ENCODE measurements at places on chromosomes 3 and 15.

DNA sequence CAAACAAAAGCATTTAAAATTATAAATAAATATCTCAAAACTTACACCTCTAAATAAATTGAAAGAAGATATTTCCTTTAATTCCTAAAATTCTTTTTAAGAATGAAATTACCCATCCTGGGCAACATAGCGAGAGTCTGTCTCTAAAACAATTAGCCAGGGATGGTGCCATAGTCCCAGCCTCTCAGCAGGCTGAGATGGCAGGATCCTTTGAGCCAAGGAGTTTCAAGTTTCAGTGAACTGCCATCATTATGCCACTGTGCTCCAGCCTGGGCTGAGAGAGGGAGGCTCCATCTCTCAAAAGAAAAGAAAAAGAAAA lies 25.4 kb downstream of the AADAC start:
- DNase-seq, result no peak

DNA sequence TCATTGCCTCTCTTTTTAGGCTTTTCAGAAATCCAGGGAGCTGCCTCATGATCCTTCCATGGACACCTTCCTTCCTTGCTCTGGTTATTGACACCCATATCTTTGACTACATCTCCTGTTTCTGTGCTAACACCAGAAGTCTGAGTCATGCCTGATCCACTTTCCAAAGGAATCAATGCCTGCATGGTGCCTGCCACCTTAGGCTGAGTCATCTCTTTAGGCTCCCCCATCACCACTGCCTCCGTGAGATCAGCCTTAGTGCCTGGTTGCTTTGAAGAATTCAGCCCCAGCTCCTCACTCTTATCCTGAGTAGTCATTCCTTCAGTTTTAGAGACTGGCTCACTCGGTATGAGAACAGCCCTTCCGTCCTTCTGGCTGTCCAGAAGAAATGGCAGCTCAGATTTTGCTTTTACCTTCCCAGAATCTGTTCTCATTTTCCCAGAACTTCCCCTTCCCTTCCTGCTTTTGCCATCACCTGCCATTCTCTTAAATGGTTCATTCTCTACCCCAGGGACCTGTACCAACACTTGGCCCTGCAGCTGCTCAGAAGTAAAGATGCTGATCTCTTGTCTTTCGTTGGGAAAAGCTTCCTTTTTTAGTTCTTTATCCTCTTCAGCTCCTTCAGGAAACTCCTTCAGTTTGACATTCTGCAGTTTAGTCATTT lies 105.3 kb downstream of the MAP4 start:
- DNase-seq, result no peak

GRCh38 chr3:16828815-16829214 lies 55.9 kb upstream of the PLCL2 start:
- DNase-seq, result no peak

DNA sequence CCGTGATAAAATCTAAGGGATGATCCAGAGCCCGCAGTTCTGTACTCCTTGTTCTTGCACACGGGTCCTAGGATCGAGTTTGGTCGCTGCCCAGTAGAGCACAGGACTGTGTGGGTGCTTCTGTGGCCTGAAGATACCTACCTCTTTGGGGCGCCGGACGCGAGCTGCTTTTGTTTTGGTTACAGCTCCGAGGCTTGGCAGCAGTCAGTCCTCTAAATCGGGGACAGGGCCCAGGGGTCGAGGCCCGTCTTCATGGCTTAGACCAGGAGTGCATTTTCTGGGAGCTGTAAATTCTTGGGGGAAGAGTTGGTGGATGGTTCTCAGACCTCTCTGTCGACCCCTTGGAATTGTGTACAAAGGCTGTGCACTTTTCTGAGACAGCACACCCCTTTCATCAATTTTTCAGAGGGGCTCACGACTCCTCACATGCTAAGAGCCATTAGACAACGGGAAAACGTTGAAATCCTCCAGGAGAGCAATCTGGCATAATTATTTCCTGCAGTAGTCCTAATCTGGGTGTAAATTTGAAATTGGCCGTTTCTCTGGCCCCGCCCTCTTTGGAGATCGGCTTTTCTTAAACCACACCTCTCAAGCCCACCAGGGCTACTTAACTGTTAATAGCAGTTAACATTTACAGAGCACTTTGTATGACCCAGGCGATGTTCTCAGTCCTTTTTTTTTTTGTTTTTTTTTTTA lies 928 bp downstream of the CEP97 start:
- DNase-seq, result no peak

GRCh38 chr3:125110016-125110875 lies 54.4 kb upstream of the HEG1 start:
- no peak for DNase-seq

DNA sequence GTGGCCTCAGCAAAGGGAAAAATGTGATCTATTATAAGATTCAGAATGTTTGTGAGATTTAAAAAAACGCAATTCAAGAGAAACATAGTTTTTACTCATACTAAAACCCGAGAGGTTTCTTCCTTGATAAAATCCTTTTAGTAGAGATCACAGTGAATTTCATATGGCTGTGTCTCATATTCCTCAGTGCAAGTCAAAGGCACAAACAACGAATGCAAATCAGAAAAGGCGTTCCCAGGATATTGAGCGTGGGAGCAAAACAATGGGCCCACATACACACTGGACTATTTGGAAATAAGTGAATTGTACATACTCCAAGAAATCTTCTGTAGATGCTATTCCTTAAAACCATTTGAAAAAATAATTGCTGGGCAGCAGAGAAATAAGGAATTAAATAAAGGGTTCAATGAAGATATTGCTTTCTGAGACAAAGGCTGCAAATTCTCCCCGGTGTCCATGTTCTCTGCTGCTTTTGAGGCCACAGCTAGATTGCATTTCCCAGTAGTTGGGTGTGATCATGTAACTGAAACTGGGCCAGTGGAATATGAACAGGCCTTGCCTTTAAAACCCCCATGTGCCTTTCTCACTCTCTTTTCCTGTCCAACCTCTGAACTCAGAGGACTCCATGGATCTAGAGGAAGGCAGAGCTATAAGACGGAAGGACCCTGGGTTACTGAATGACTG lies 144.6 kb upstream of the TBL1XR1 start:
- no peak for DNase-seq

DNA sequence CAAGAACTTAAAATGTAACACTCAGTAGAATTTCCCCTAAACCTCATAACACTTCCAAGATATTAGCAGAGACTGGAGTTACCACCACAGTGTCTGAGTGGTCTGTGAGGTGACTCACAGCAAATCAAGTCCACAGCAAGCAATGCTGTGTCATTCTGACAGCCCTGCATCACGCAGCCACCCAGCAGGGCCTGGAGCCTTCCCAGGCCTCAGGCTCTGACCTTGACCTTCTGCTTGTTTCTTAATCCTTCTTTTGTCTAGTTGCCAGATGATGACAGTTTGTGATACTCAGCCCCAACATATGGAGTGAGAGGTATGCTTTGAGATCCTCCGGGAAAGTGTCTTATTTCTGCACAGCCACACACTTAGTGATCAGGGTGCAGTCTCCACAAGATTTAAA lies 82.5 kb downstream of the TOP2B start:
- peak; percentile 26 for DNase-seq

GRCh38 chr3:36477655-36478054 lies 97.4 kb downstream of the STAC start:
- no peak for DNase-seq

GRCh38 chr3:32493437-32494414 lies 8.9 kb downstream of the CMTM6 start:
- no peak for DNase-seq

- DNase-seq, result no peak
Observed at GRCh38 chr15:29091666-29092065, 178.0 kb downstream of the NSMCE3 start.

GRCh38 chr3:105235221-105235620 lies 131.5 kb upstream of the ALCAM start:
- no peak for DNase-seq

GRCh38 chr15:57329582-57330367 lies 46.5 kb upstream of the CGNL1 start:
- DNase-seq, result no peak

DNA sequence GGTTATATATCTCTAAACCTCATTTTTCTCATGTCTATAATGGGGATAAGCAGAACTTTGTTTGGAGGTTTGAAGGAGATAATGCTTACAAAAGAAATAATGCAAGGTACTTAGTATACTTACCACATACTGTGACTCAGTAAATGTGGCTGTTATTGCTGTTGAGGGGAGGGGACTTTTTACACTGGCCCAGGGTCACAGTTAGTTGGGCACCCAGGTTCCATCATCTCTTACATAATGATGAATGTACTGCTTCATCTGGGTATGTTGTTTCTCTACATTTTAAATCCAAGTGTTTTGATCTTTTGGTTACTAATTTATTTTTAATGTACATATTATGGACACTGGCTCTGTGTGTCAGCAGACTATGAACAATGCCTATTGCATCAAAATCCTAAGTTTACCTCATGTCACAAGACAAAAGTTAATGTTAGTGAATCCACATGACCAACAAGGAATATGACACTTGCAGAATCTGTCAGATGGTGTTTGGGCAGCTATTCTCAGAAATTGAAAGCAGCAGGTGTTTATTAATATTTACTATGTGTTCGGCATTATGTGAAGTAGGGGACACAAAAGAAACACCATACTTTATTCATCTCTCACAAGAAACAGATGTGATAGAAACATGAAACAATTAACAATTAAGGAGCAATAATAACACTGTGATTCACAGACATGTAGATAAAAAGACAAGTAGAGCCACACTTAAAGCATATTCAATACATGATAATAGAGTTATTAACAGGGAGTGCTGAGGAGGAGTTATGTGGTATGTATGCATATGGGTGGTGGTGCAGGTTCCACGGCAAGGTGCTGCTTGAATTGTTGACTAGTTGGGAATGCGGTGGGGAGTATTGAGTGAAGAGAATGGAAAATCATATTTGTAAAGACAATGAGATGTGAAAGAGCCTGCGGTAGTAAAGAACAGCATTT lies 109.7 kb downstream of the GALK2 start:
- DNase-seq, result no peak

GRCh38 chr3:38368238-38368637 lies 21.7 kb downstream of the XYLB start:
- DNase-seq, result no peak

DNA sequence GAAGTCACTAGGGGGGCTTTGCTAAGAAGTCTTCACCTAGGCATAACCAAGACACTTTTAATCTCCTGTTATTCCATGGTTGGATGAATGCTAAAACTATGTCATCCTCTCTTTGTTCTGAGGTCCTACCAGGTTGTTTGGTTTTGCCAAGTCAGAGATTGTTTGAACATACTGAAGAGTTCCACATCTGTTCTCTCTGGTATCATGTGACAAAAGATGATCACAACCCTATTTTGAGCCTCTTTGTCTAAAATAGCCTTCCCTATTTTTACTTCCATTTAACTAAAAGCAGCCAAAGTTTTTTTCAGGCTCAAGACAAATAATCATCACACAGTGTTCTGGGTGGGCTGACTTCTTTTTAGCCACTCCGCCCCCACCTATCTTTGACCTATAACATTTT lies 218.4 kb upstream of the LMCD1 start:
- DNase-seq, result no peak

GRCh38 chr3:194395778-194396538 lies 3.1 kb downstream of the GP5 start:
- DNase-seq, result no peak

- no peak for DNase-seq
Observed at GRCh38 chr3:179807588-179807987, 154.7 kb downstream of the USP13 start.

DNA sequence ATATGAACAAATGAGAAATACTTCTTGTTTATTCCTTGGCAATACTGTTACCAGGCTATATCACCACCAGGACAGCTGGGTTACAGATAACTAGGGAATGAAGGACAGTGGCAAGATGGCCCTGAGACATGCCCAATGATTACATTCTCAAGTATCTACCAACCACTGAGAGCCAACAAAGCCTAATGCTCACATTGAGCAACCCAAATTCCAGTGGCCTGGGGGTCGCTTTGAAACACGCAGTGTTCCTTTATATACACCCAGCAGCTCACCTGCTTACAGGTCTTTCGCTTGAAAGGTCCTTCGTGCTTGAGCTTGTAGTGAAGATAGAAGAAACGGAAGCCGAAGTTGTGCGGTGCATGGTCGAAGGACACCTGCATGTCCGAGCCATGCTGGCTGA lies 45.1 kb downstream of the SPATA12 start:
- no peak for DNase-seq

GRCh38 chr3:84830476-84830875 lies 128.3 kb upstream of the CADM2 start:
- DNase-seq, result no peak

GRCh38 chr3:105862217-105862616 lies 6.6 kb downstream of the CBLB start:
- no peak for DNase-seq

GRCh38 chr3:14452740-14453710 lies 50.6 kb downstream of the SLC6A6 start:
- no peak for DNase-seq

DNA sequence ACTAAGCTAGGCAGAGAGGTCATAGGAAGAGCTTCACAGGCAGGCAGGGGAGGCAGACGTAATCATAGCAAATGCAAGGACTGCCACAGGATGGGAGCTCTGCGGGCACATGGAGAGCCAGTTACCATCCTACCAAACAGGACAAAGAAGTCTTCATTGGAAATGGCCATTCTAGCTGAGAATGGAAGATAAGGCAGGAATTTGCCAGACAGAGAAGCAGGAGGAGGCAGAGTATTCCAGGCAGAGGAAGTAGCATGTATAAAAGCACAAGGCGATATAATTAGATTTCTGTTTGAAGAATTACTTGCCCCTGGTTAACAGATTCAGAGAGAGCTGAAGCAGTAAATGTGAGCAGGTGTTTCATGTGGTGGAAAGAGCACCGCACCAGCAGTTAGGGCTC lies 3.5 kb upstream of the SEMA5B start:
- DNase-seq, result no peak

- DNase-seq, result no peak
Observed at GRCh38 chr15:71245588-71245987, 130.3 kb downstream of the THSD4 start.

DNA sequence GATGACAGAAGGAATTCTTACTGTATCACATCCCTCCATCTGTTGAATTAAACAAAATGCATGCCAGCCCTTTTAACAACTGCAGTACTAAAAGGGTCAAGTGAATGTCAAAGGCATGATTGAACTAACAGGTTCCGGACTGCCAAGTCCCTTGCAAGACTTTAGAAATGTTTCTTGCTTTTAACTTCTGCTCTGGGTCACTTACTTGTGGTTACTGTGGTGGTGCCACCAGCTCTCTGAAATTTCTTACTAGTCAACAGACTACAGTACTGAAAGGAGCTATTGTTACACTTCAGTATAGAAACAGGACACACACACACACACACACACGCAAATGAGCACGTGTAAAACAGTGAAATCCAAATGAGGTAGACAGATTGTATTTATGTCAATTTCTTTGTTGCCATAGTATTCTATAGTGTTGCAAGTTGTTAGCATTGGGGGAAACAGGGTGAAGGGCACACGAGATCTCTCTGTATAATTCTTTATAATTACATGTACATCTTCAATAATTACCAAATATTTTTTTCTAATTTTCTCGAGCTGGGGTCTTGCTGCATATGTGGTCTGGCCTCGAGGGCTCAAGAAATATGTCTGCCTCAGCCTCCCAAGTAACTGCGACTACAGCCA lies 79.9 kb upstream of the SLC25A26 start:
- DNase-seq, result no peak
